ENCODE measurements at places on chromosomes 6 and 20.
A peak's percentile ranks its signal among the peaks of the same experiment; 100 is the strongest.

GRCh38 chr20:45695496-45695895, 6.3 kb upstream of the WFDC13 start:
- H3K36me3 ChIP-seq: no peaks in the 10 kb centered on the region
- H3K4me3 ChIP-seq: no peak overlapping the region
- no peak overlapping the region for H3K27ac ChIP-seq
- DNase-seq: no peak

DNA sequence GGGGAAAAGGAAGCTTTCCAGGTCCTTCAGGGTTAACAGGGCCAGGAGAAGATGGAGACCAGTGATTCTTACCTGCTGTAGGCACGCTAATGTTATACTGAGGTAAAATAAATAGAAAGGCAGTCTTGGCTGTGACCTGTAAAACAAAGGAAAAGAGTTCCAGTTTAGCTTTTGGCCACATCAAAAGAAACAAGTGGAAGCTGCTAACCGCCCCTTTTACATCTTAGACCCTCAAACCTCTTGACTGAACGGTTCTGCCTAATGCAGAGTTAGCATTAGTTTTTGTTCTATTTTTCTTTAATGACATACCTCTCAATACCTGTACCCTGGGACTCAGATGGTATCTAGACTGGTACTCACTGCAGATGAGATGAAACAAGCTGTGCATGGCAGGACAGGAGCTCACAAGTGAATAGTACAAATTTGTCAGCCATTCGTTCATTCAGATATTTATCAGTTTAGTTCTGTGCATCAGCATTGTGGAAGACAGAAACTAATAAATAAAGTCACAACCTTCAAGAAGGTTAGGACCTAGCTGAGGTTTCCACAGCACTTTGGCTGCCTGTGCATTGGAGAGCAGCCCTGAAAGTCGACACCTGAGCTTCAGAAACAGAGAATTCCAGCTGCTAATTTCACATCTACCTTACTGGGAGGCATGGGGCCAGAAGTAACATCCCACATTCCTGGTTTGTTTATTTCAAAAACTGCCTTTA, 41.0 kb downstream of the TRAM2 start:
- H3K4me1 ChIP-seq: peaks cover 37% of the 10 kb centered on the region
- DNase-seq: no peak
- H3K27ac ChIP-seq: peak overlapping the region; percentile 69
- H3K27me3 ChIP-seq: peaks cover 39% of the 10 kb centered on the region

DNA sequence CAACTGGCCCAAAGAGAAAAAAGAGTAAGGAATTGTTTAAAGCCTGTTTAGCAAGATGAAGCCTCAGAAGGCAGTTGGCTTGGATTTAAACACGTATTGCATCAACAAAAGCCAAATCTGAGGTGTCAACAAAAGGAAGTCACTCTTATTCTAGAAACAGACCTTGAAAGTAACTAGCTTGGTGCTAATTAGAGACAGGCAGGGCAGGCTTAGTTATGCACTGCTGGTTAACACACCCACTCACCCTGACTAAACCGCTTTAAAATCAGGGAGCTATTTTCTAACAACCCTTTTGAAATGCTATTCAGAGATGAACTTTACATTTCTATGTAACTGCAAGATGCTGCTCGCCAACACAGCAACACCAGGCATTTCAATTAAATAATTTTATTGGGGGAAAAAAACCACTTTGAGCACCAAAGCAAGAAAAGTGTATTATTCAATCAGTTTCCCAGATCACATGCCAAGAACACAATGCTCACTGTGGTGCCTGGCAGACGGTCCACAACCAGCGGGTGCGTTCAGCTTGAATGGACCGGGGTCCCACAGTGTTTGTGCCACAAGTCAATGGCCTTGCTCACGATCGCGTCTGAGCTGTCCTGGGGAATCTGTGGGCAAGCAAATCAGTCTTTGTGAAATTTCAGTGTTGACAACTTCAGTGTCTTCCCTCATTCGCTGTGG, 23.6 kb downstream of the TBC1D7 start:
- peaks cover 43% of the 10 kb centered on the region for H3K36me3 ChIP-seq
- no peak overlapping the region for H3K27ac ChIP-seq
- H3K4me3 ChIP-seq: no peak overlapping the region
- H3K4me1 ChIP-seq: peaks cover 23% of the 10 kb centered on the region
- no peaks in the 10 kb centered on the region for H3K27me3 ChIP-seq

DNA sequence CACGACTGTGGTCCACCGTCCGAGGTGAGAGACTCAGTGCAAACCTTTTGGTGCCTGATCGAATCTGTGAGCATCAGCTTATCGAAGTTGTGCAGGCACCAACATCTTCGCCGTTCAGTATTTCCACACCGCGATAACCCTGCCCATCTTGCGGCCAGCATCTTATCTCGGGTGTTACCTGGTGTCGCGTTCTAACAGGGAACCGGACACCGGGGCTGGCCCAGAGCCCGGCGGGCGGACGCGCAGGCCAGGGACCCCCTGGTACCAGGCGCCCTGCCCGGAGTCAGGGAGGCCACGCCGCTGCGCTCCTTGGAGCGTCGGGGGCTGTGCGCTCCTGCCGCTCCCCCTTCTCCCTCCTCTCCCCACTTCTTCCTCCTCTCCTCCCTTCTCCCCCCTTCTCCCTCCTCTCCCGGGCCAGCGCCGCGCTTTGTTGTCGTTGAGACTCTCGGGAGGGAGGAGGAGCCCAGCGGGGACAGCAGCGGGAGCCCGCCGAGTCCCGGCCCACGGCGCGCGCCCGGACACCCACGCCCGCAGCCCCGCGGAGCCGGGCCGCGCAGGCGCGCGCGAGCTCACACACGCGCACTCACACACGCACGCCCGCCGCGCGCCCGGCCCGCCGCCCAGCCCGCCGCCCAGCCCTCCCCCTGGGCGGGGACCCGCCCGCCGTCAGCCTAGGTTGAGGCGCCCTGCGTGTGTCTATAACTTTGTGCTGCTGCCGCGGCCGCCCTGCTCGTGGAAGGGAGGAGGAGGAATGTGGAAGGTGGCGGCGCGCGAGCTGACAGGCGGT, 1.4 kb upstream of the FOXO3 start:
- H3K27ac ChIP-seq: peak overlapping the region; percentile 92
- peak; percentile 91 for DNase-seq
- H3K4me1 ChIP-seq: peaks cover 27% of the 10 kb centered on the region
- H3K36me3 ChIP-seq: peaks cover 8% of the 10 kb centered on the region
- peak overlapping the region; percentile 92 for H3K4me3 ChIP-seq

- no peaks in the 10 kb centered on the region for H3K4me1 ChIP-seq
- H3K27ac ChIP-seq: no peak overlapping the region
- H3K27me3 ChIP-seq: no peaks in the 10 kb centered on the region
- no peak for DNase-seq
Measured at GRCh38 chr6:12359036-12359435, 68.9 kb downstream of the EDN1 start.

DNA sequence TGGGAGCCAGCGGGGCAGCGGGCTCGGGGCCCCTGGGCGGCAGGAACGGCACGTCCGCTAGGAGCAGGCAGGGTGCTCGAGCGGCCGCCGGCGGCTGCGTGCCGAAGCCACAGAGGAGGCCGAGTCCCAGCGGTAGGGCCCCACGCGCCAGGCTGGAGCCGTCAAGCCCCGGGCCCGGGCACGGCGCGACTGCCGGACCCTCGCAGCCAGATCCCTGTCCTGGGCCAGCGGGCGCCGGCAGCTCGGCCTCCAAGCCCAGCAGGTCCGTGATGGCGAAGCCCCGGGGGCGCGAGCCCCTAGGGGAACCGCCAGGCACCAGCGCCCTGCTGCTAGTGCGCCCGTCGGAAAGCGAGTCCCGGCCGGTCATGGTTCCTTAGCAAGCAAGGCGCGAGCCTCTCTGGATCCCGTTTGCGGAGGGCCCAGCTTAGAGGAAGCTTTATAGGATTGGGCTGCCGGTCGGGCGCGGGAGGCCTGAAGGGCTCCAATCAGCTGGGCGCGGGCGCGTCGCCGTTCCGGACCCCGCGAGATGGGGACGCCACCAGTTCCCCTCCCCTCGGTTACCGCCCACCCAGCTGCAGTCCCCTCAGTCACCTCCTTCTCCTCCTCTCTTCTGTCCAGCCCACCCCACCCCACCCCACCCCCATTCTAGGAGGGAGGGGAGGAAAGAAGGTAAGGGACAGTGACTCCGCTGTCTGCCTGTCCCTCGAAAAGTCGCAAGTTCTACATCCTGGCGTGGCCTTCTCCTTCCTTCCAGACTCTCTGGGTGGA, at the start of gene VSX1:
Gene VSX1, minus strand, starts transcription at position 412 of the 768 bp plus-strand sequence. Its CDS starts 45 bp downstream, at position 367.
- H3K27ac ChIP-seq: no peak within 1 kb of the TSS
- no peak for DNase-seq
- H3K27me3 ChIP-seq: peaks cover 84% of the 10 kb centered on the region
- peaks cover 7% of the 10 kb centered on the region for H3K4me1 ChIP-seq
- H3K36me3 ChIP-seq: no peaks in the 10 kb centered on the region

DNA sequence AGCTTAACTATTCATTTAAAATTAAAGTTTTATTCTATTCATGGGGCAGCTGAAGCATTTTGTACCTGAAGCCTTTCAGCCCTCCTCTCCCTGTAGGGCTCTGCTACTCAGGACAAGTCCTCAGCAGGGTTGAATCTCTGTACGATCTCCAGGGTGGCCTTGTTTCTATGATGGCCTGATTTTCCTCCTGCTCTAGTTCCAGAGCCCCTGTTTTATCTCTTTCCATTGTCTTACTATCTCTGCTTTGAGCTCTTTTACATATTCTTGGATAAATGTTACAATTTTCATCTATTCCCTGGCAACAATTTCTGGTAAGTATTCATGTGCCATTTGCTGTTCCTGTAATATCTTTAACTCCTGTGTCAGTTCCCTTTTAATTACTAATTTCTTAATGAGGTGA, 19.8 kb upstream of the MYL9 start:
- no peaks in the 10 kb centered on the region for H3K27me3 ChIP-seq
- H3K36me3 ChIP-seq: peaks cover 1% of the 10 kb centered on the region
- H3K4me3 ChIP-seq: no peak overlapping the region
- H3K4me1 ChIP-seq: no peaks in the 10 kb centered on the region
